Activated T-cell treated with anti-CD3 and anti-CD28 coated beads for 48 hours (primary cell): ENCODE measurements at places on chromosomes 2 and 18.

GRCh38 chr18:31795747-31796146 is 35.1 kb upstream of the SLC25A52 start:
- no peak for DNase-seq

DNA sequence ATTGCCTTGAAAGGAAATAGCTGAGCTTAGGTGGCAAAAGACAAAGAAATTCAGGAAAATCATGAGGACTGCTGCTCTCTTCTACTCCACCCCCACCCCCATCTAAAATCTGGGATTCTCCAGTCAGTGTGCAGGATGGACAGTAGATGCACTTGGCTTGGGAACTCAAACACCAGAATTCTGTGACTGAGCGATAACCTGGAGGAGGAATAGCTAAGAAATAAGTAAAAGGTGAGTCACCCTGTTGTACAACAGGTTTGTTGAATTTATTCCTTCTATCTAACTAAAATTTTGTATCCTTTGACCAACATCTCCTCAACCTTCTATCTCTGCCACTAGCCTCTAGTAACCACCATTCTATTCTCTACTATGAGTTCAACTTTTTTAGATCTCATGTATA is 1029.9 kb upstream of the ACVR2A start:
- DNase-seq = no peak

GRCh38 chr2:145846982-145847381 is 1327.1 kb upstream of the ZEB2 start:
- no peak for DNase-seq

GRCh38 chr2:30239308-30239985 is 8.1 kb downstream of the LBH start:
- DNase-seq = peak; percentile 71

DNA sequence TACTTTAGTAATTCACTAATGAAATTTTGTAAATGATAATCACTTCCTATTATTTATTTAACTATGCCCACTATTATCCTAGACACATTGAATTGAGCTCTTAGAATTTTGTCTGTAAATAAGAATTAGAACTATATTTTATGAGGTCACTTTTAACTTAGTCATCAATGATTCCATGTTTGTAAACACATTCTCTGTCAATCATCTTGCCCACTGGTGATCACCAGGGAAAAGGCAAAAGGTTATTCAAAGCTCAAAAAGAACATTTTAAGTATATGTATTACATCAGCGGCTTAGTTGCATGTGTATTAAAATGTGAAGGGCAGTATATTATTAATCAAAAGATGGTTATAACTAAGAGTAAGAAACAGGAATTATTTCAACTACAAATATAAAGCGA is 25.2 kb downstream of the SCN9A start:
- DNase-seq = no peak

DNA sequence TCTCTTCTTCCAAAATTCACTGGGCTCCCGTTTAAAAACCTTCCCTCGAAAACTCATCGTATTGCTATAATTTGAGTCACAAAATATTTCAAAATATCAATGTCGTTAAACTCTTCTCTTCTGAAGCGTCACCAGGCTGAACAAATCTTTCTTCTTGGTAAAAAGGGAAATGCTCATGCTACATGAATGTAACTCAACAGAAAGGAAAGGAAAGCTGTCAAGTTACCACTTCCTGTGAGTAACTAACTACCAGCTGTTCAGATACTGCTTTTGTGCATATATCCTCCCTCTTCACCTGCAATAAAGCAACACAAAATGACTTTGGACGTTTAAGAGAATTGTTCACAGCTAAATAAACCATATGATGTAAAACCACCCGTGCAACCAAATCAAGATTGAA is 95.4 kb downstream of the DOCK10 start:
- DNase-seq = no peak

DNA sequence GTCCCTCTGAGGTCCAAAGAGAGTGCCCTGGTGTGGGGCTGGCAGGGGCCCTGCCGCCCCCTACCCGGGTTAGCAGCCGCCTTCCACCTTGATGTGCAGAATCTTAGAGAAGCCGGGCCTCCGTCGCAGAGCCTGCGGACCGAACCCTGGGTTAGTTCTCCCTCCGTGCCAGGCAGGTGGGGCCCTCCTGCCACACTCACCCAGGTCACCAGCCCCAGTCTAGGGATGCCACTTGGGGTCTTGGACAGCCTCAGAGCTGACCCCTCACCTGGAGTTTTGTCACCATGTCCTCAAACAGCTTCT is 24.8 kb downstream of the CCT7 start:
- no peak for DNase-seq

DNA sequence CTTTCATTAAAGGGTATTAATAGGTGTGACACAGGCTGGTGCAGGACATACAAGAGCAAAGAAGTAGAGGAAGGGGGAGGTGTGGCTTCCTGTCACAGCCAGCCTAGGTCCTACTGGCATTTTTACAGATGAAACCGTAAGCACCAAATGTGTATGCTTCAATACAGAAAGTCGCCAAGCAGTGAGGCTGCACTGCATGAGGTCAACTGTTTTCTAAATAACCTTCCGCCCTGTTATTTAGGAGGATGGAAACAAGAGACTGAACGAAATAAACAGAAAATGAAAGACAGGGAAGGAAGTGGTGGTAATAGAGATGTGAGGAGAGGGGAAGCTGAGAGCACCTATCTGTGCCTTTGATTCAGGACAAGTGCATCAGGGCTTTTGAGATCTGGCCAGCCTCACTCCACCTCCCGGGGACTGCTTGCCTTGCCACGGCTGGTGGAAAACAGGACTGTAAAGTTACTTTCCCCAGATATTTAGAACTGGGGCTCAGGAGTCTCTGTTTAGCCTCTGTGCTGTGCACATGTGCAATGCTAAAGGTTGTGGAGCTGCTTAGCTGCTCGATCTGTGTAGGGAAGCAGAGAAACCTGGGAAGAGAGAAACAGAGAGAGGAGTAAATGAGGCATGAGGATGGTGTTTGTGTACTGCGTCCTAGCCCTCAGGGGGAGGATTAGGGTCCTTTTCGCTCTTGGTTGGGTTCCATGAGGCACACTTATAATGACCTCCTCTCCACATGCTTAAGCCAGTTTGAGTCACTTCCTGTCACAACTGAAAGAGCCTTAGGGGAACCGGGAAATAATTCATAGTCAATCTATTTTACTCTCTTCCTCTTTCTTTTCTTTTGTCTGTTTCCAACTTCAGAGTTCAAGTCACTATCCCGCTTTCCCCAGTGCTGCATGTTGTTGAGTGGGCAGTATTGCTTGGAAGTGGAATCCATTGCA is 62.3 kb upstream of the BOD1L2 start:
- DNase-seq = no peak

- DNase-seq = no peak
Measured at GRCh38 chr2:144597894-144598593, 78.1 kb upstream of the ZEB2 start.

- DNase-seq = no peak
Measured at GRCh38 chr2:198438331-198438730, 633.9 kb downstream of the PLCL1 start.

DNA sequence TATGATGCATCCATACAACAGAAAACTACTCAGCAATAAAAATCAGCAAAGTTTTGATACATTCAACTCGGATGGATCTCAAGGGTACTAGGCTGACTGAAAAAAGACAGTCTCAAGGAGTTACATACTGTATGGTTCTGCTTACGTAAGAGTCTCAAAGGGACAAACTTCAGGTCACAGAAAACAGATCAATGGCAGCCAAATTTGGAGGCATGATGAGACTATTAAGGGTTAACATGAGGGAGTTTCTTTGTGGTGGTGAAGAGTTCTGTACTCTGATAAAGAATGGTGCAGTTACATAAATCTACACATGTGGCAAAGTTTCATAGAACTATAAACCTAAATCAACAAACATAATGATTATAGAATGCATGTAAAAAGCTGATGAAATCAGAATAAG is 81.4 kb downstream of the COBLL1 start:
- DNase-seq = no peak

DNA sequence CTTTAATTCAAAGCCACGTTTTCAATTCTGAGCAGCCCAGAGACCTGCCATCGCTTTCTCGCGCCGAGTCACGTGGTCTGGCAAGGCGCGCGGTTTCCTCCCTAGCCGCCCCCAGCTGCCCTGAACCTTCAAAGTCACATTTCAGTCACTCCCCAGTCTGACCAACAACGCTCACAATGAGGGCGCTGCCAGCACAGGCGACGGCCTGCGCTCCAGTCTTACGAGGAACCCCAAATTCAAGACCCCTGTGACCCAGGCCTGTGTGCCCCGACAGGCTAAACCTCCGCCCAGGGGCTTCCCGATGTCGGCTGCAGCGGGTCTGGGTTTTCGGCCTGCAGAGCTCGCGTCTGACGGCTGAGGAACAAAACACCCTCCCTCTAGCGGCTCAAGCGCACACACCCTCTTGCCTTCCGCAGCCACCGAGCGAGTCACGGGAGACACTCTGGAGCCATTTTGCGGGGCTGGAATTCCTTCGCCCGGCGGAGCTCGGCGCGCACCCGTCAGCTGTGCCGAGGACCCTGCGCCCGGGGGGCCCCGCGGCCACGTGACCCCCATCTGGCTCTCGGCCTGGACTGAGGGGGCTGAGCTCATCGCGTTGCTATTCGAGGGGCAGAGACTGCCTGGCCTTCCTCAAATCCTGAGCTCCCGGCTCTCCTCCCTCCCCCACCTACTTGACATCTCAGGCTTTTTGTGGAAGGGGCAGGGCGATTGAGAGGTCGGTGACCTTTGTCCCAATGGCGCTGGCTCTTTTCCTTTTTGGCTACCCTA is 69.9 kb upstream of the ITGB6 start:
- peak; percentile 56 for DNase-seq

- DNase-seq = no peak
Measured at GRCh38 chr2:23585273-23586170, 200.5 kb downstream of the KLHL29 start.

DNA sequence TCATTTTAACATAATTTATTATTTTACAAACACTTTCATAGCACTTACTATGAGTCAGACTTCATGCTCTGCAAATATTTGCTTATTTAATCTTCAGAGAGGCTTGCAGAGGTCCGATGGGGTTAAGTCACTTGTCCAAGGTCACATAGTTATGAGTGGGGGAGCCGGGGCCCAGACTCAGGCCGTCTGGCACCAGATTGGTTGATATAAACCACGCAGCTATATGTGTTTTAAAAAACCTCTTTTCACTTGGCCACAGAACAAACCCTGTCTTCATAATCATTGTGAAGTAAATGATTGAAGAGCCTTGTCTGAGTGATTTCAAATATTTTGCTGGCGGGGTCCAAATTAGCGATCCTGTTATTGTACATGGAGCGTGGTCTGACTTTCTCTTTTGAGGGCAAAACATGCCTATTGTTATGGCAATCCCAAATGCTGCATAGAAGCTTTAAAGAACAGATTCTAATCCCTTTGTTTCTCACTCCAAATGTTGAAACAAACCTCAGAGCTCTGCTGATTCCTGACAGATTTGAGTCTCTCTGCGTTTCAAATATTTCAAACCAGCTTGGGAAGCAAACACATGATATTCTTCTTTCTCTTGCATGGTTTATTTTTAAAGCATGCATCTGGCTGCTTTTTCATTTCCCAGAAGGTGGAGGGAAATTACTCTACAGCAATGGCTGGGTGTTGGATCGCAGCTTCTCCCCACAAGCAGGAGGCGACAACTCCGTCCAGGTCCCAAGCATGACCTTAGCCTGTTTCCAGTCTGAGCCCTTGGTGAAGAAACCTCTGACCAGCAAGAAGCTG is 142.4 kb downstream of the DDX1 start:
- DNase-seq = no peak

GRCh38 chr2:64251497-64252250 is 107.5 kb upstream of the PELI1 start:
- DNase-seq = no peak

DNA sequence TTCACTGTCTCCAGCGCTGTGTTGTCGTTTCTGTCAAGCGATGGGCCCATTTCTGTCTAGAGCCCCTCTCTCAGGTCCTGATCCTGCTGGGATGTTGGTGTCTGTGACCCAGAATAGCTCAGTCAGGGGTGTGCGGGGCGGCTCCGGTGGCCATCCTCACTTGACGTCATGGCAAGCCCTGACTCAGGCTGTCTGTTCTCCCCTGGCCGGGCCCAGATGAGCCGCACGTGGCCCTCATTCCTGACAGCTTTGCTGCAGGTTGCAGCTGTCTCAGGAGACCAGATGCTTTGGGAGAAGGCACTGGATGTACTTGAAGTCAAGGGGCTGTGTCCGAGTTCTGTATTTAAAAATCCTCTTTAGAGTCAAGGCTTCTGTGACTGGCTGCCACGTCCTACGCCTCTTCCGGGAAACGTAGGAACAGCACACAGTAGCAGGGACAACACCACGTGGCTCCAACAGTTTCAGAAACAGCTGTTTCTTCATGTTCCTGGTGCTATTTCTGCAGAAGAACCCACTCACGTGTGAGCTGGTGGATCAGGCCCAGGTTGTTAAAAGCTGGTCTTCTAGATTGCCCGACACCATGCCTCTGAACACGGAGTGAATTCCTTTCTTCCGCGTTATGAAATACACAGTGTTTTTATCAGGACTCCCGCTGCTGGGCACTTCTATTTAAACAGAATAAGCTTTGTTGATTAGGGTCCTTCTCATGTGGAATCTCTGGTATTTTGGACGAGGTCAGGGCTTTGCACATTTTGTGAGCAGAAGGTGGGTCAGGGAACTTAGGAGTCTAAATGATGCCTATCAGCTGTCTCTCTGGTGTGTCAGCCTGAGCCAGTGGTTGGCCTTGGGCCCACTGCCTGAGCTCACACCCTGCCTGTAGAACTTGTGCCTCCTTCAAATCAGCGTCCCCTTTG is 28.3 kb upstream of the NTSR2 start:
- DNase-seq = no peak

GRCh38 chr18:58354791-58355190 is 274.1 kb downstream of the ALPK2 start:
- DNase-seq = no peak

GRCh38 chr2:181742922-181743722 is 62.8 kb upstream of the NEUROD1 start:
- no peak for DNase-seq

DNA sequence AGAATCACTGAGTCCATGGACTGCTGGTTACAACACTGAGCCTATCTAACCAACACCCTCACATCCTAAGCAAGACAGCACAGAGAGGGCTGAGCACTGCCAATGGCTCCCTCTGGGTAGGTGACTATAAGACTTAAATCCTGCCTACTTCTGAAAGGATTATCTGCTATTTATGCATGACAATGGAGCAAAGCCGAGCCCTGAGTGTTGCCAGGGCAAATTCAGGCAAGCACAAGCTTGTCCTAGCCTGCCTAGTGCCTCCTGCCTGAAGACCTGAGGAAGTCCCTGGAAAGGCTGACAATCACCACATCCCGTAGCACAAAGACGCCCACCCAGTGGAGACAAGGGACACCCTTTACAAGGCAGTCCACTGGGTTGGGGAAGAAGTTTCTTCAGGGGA is 129.7 kb downstream of the OSR1 start:
- no peak for DNase-seq
